Activated naive CD4-positive, alpha-beta T cell treated with anti-CD3 and anti-CD28 coated beads for 36 hours (primary cell): ENCODE measurements at places on chromosomes 2 and 18. TPM values are rescaled to one million over a fixed set of nuclear protein-coding genes. Genes with fewer than 3 reads are reported as not detected.

Gene LYG2
- not detected for total RNA-seq

Gene SERPINB12
- not detected for total RNA-seq

Gene CCDC68
- not detected for total RNA-seq

Gene CYP1B1
- 2.4 TPM for total RNA-seq

Gene RNF144A
- 50.6 TPM for total RNA-seq

Gene SERPINB5
- total RNA-seq = not detected

Gene CCDC148
- not detected for total RNA-seq
